H9 (cell line): ENCODE measurements at places on chromosomes 12 and 14.
A peak's percentile ranks its signal among the peaks of the same experiment; 100 is the strongest.

DNA sequence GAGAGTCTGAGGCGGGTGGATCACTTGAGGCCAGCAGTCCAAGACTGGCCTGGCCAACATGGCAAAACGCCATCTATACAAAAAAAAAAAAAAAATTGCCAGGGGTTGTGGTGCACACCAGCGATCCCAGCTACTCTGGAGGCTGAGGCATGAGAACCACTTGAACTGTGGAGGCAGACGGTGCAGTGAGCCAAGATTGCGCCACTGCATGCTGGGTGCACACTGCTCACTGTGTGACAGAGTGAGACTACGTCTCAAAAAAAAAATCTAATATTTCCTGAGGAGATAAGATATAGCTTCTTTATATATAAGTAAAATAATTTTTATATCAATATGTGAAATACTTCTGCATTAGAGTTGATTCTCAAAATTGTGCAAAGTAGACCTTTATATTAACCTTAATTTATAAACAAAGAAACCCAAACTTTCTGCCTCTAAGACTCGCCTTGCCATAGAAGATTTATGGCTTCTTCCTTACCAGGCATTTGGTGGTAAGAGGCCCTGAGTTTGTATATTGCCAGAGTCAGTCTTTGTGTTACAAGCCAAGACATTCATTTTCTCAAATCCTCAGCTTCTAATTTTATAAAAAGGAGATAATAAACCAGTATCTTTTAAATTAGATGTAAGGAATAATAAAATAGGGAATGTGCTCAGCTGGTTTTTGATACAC, 1226.7 kb downstream of the FLRT2 start:
- DNase-seq, result no peak

DNA sequence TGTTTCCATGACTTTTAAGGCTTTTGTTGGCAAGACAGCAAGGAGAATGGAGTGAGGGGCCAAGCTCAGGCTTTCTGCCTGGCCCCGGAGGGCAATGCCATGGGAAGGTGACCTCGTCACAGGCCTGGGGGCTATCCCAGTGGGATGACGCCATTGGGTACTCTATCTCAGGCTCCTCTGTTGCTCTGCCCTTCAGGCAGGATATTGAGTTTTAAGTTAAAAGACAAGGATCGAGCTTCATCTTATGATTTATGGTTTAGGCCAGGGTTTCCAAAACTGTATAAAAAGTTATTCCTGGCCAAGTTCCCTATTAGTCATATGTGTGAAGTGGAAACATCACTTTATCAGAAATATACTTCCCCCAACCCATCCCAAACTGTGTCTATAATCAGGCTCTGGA, 127.7 kb downstream of the ZFP36L1 start:
- no peak for DNase-seq

- no peak for DNase-seq
Observed at GRCh38 chr12:106309671-106310505, 7.4 kb downstream of the TCP11L2 start.

DNA sequence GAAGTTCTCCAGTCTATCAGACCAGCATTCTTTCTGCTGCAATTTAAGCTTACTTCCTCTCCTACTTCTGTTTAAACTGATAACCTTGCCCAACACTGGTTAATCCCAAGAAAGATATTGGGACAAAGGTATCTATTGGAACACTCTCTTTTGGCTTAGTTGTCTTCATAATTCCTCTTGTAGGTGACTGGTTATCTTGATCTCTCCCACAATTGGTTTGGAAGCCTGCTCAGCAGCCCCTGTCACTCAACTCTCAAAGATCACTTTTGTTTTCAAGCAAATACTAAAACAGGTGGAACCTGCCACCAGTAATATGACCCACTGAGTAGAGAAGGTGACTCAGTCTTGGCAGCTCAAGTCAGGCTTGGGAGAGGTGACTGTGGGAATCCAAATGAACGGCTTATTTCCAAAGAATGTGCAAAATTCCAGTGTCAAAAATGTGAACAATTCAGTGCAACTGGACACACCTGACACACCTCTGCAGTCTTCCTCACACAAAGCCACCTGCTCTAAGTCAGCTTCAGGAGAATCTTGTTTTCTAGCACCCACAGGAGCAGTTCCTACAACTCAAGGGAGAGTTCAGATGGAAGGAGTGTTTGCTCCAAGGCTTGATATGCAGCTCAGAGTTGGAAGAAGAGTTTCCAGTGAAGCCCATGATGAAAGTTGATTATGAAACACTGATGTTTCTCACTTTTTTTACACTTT, 83.2 kb upstream of the SLC38A2 start:
- DNase-seq, result no peak

DNA sequence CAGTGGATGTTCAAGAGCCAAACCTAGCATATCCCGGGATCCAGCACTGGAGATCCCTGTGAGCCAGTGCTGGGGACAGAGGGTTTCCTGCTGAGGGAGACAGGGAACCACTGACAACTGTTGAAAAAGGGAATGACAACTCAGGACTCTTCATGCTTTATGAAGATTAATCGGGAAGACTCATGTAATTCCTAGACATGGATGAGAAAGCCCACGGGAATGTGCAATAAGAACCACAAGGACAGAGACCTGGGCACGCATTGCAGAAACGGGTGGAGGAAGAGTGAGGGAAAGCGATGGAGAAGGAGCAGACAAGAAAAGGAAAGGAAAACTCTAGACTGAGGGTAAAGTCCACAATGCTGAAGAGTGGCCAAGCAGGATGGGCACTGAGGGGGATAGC, 296.0 kb downstream of the PCNX1 start:
- no peak for DNase-seq

DNA sequence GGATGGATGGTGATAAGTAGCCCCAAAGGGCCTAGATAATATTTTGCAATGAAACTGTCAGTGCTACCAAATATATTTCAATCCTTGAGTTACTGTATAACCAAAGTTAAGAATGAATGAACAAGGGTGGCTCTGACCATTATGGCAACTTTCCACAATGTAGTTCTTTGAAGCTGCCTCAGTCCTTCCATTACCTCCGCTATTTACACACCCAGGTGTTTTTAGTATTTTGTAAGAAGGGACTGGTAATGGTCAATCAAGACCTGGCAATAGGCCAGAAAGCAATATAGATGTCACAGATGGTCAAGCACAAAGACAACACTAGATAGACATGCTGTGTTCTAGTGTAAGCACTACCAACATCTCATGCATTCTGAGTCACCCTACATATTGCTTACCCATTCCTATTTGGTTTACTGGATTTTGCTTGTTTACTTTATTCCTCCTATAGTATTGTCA, 16.3 kb downstream of the DUSP16 start:
- DNase-seq, result no peak

DNA sequence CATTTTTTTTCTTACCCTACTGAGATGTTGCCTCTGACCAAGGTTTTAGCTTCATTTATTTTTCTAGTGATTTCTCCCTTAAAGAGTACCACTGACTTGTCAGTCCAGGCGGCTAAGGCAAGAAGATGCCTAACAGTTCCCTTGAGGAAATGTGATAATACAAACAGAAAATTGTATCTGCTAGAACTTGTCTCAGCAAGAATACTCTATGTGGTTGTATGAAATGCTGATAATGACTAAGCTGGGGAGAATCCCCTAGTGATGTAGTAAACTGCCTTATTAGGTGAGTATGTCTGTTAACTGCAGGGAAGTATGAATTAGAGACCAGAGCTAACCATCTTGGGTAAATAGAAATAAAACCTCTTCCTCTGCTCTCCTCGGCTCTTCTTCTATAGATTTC, 6.7 kb downstream of the C12orf54 start:
- no peak for DNase-seq

- DNase-seq, result no peak
Observed at GRCh38 chr12:88753707-88754106, 173.4 kb upstream of the KITLG start.

DNA sequence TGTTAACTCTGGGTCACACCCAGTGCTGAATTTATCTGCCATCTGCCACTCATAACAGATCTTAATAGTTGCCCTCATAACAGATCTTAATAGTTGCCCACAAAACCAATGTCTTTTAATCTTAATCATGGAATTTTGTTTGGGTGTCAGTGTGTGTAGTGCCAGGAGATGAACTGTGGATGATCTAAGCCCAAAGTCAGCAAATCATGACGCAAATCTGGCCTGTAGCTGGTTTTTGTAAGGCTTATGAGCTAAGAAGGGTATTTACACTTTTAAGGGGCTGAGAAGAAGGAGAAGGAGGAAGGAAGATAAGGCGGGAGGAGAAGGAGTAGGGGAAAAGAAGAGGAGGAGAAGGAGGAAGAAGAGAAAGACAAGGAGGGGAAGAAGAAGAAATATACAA, 10.0 kb upstream of the IL26 start:
- DNase-seq, result no peak

- DNase-seq, result no peak
Observed at GRCh38 chr12:119302451-119303080, 32.0 kb upstream of the CCDC60 start.

DNA sequence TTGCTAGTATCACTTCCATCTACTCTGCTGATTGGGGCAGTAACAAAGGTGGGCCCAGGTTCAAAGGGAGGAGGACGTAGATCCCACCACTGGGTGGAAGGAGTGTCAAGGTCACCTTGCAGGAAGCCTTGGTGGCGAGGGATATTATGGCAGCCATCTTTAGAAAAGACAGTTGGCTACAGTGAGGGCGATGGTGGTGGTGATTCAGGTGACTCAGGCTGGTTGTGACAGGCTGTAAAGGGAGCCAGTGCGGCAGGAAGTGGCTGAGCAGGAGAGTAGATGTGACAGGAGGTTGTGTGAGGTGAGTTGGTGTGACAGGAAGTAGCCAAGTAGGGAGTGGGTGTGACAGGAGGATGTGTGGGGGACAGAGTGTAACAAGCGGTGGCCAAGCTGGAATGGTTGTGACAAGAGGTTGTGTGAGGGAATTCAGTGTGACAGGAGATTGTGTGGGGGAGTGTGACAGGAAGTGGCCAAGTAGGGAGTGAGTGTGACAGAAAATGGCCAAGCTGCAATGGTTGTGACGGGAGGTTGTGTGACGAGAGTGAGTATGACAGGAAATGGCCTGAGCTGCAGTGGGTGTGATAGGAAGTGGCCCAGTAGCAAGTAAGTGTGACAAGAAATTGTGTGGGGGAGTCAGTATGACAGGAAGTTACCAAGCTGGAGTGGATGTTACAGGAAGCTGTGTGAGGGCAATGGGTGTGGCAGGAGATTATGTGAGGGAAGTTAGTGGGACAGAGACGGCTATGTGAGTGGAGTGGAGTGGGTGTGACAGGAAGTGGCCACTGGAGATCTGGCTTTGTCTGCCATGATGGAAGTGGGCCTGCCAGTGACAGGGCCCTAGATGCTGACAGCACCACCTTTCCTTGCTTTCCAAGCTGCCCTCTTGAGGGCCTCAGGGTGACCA, 136.5 kb upstream of the MYL2 start:
- no peak for DNase-seq

DNA sequence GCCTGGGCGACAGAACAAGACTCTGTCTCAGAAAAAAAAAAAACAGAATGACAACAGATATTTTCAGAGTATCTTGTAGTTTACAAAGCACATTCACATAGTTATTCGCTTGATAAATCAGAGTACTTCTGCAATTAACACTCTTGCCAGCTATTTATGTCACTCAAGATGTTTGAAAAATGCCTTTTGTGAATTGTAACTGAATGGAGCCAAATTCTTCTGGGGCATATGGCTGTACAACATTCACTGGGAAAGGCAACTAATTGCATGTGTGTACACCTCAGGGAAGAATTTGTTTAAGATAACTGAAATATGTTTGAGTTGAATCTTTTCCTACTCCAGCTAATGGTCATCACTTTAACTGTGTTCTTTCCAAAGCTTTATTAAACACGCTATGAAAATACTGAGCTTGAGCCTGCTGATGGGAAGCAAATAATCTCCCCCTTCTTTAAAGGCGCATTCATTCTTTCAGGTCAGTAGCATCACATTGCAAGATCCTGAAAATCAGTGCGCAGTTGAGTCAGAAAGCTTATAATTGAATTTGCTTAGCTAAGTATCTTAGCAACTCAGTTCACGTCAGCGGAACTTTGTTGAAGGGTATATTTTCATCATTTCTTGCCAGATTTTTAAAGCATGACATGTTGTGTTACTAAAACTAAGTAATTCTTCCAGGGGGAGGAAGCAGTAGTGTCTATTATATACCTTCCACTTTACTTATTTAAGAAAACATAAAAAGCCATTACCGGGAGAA, 66.6 kb downstream of the SINHCAF start:
- no peak for DNase-seq

DNA sequence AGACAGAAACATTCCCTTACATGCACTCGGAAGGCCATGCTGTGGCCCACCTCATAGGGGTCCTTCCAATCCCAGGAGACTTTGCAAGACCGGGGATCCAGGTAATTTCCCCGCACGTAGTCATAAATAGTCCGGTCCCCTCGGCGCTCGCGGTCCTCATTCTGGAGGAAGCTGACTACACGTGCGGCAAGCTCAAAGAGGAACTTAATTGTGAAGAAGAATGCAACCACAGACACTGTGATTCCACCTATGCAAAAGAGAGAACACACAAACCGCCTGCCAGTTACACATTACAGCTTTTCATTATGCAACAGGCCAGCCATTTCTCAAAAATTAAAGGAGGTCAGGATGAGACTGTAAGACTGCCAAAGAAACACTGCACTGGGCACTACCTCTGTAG, 28.4 kb downstream of the AREL1 start:
- no peak for DNase-seq

- no peak for DNase-seq
Observed at GRCh38 chr14:49732896-49733295, 35.1 kb upstream of the KLHDC2 start.

GRCh38 chr12:70255311-70255710, 12.1 kb downstream of the CNOT2 start:
- no peak for DNase-seq

GRCh38 chr14:54590481-54590880, 23.6 kb downstream of the SAMD4A start:
- no peak for DNase-seq

DNA sequence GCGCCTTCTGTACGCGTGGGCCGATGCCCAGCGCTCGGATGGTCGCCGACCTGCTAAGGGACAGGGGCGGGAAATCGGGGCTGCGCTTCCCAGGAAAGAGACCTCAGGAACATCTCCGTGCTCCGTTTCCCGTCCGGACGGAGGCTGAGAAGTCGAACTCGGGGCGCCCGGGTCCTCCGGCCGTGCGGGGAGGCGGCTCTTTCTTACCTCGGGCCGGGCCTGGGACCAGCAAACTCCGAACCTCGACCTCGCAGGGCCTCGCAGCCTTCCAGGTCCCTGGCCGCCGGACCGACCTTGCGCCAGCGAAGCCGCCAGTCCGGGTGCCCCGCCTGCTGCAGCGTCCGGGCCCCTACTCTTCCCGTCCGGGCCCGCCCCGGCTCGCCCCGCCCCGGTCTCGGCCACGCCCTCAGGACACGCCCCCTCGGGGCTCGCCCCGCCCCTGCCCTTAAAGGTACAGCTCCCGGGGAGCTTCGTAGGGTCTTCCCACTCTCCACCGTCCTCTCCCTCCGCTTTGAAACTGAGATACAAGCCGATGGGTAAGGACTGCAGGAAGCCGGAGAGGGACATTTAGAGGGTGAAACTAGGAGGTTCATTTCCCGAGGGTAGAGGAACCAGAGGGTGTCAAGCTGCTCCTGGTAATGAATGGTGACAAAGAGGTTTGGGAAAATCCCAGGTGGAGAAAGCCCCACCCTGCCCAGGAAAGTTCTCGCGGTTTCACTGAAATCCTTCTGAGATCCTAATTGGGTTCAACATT, at the start of gene SLC8B1:
Gene SLC8B1 (minus strand): TSS at position 324 of the 754 bp plus-strand sequence. CDS start 2,231 bp downstream, outside the sequence.
- peak; percentile 95 for DNase-seq

GRCh38 chr12:57430112-57430930, 522 bp downstream of the R3HDM2 start:
- DNase-seq, result peak; percentile 67

GRCh38 chr12:54189198-54189539, 384 bp upstream of the SMUG1 start:
- DNase-seq, result no peak
